ENCODE measurements at places on chromosomes 16 and 17.

GRCh38 chr16:88460496-88461330 lies 7.6 kb downstream of the ZFPM1 start:
- DNase-seq = no peak

- peak; percentile 73 for DNase-seq
Measured at GRCh38 chr17:50841949-50842354, 6.6 kb downstream of the WFIKKN2 start.

GRCh38 chr16:85138073-85138824 lies 26.0 kb upstream of the CIBAR2 start:
- no peak for DNase-seq

DNA sequence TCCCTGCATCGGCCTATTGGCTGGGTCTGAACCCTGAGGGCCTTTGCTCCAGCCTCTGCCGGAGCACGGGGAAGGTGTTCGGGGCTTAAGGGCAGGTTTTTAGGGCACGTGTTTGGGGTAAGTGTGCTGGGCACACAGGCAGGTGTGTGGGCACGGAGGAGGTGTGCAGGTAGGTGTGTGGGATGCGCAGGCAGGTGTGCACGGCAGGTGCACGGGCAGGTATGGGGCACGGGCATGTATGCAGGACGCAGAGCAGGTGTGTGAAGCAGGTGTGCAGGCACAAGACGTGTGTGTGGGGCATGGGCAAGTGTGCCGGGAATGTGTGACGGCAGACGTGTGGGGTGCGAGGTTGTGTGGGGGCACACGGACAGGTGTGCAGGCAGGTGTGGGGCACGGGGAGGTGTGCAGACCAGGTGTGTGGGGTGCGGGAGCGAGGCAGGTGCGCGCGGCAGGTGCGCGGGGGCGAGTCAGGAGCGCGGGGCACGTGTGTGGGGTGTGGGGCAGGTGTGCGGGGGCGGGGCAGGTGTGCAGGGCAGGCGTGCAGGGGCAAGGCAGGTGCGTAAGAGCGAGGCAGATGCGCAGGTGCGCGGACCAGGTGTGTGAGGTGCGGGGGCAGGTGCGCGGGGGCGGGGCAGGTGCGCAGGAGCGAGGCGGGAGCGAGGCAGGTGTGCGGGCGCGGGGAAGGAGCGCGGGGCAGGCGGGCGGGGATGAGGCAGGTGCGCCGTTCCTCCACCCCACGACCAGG lies 28.6 kb upstream of the METRNL start:
- DNase-seq = peak; percentile 35

DNA sequence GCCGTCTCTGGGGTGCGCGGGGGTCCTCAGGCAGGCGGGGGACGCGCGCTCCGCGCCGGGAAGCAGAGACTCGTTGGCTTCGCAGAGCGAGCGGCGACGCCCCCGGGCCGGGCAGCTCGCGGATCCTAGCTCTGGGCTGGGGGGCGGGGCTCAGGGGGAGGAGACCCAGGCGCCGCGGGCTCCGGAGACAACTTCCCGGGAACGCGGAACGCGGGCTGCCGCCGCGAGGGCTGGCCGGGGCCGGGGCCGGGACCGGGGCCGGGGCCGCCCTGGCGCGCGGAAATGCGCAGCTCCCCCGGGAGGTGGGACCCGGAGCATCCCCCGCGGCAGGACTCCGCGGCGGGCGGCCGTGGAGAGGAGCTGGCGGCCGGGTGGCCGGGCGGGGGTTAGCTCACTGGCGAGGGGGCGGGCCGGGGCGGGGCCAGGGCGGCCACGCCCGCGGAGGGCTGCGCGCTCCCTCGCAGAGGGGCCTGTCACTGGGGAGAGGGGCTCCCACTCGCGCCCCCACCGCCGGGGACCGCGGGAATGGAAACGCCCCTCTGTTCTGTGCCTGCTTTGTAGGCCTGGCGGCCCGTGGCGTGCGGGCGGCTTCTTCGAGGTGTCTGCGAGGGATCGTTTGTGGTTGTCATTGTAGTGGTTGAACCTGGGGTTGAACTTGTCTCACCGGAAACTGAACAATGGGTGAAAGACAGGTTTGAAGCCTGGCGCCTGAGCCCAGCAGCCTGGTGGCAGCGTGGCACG lies at the start of gene GAS7:
Gene GAS7, minus strand, starts transcription at position 98 of the 741 bp plus-strand sequence.
- peak; percentile 43 for DNase-seq

GRCh38 chr17:79399610-79400144 lies 211.2 kb downstream of the RBFOX3 start:
- DNase-seq = no peak

- no peak for DNase-seq
Measured at GRCh38 chr17:18144855-18145254, 36.3 kb downstream of the MYO15A start.

GRCh38 chr17:43701318-43701743 lies 39.6 kb upstream of the MEOX1 start:
- no peak for DNase-seq

- no peak for DNase-seq
Measured at GRCh38 chr17:49104511-49105074, 28.0 kb upstream of the B4GALNT2 start.

GRCh38 chr16:116015-116414 lies 22.5 kb downstream of the NPRL3 start:
- DNase-seq = no peak

DNA sequence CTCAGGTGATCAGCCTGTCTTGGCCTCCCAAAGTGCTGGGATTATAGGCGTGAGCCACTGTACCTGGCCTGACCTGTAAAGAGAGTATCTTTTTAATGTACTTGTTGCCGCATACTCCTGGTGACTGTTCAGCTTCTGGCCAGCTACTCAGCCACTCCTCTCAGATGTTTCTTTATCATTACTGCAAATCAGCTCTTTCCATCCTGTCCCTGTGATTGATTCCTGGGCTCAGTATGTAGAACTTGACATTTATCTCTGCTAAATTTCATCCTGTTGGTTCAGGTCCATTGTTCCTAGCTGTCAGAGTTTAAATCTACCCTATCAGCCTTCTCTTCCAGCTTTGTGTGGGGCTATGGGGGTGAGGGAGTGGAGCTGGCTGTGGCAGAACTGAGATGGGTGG lies 211.5 kb upstream of the ASIC2 start:
- DNase-seq = no peak

GRCh38 chr16:69131167-69131838 lies 1.1 kb downstream of the CHTF8 start:
- DNase-seq = no peak

DNA sequence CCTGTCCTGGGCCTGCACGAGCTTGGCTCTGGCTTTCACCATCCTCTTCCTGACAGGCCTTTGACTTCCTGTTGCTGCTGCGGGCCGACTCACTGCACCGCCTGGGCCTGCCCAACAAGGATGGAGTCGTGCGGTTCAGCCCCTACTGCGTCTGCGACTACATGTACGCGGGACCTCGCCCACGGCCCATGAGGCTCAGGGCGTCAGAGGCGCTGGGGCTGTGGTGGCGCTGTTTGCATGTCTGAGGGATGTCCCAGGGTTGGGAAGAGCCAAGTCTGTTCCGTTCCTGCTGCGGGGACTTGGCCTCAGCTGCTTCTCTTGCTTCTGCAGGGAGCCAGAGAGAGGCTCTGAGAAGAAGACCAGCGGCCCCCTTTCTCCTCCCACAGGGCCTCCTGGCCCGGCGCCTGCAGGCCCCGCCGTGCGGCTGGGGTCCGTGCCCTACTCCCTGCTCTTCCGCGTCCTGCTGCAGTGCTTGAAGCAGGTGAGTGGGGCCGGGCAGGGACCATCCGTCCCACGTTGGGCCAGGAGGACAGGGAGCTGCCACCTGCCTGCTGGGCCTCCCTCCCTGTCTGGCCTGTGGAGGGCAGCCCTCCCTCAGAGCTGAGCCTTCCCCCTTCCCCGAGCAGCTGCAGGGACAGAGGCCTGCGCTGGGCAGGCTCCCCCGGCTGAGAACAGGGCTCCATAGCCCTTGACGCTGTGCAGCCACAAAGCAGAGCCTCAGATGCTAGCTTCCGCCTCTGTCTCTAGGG lies 23.8 kb downstream of the TSC2 start:
- no peak for DNase-seq

DNA sequence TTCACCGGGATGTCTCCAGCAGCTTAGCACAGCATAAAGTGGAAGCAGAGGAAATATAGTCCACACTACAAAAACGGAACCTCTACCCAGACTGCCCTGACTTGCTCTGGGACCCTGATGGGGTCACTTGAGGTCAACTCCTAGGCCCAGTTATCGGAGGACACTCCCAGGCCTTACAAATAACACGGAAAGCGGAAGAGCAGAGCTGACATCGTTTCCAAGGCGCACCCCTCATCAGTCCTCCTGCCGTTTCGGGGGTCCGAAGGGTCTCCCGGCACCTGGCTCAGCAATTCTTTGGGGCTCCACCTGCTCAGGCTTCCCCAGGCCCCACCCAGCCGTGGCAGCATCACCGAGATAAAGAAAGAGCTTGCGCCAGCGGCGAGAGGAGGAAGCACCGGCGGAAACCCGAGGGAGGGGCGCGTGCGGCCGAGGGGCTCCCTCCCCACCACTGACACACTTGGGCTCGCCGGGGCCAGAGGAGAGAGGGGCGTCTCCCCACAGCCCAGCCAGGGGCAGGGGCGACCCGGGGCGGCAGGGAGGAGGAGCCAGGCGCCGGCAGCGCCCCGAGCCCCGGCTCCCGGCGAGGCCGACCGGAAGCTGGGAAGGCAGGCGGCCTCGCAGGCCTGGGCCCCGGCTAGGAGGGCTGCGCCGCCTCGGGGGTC lies 727 bp downstream of the CORO7 start:
- peak; percentile 59 for DNase-seq

DNA sequence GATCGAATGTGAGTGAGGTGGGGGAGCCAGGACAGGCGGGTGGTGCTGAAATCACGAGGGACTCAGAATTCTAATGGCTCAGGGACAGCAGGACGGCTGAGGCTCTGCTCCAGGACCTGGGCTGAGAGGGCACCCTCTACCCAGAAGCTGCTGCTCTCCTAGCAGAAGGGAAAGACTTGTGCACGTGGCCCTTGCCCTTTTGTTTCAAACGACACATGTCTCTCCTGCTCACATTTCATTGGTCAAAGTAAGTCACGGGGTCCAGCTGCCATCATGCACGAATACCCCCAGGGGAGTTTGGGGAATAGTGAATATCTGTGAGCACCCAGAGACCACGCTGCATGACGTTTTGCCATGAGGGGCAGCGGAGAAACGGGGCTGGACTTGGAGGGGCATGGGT lies 73.2 kb downstream of the RTN4RL1 start:
- no peak for DNase-seq

DNA sequence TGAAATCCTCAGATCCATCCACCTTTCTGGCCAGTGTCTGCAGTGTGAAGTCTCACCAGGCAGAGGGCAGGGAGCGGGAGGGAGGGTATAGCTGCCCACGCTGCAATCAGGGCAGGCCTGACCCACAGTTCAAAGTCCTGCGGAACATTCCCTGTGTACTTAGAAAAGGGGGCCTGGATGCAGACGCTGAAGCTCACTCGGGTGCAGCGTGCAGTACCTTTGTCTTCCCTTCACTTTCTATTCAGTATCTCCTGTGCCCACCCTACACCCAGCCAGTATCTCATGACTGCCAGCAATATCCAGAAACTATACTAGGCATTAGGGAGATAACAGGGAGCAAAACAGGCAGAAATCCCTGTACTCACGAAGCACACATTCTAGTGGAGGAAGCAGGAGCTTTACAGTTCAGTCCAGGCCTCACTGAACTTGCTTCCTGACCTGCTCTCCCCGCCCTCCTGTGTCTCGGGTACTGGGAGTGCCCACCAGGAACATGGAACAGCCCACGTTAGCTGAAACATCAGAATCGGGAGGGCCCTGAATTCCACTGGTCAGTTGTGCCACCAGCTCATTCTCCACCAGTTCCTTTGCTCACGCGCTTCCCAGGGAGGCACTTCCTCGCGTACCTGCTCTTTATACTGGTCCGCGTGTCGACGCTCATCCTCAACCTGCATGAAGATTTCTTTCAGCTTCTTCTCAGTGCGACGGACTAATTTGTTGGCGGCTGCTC lies 42.2 kb downstream of the NDEL1 start:
- peak; percentile 34 for DNase-seq

DNA sequence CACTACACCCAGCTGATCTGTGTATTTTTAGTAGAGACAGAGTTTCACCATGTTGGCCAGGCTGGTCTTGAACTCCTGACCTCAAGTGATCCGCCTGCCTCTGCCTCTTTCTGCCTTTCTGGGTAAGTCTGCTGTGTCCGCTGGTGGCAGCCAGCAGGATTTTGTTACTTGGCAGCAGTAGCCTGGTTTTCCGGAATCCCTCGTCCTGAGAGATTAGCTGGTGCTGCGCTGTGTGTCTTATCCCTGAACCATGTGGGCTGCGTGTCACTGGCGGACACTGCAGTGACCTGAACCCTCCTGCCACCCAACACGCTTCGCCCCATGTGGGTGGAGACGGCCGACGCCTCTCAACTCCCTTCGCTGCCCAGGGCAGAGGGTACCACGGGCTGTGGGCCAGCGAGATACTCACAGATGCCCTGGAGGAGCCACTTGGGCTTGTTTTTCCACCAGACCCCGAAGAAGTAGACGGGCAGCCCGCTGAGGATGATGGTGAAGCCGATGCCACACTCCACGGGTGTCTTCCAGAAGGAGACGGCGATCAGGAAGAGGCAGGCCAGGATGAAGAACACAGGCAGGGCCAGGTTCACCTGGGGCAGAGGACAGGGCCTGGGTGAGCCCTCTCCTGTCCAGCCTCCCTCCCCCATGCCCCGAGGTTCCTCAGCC lies 35.2 kb downstream of the SLC7A5 start:
- DNase-seq = no peak

GRCh38 chr17:32483451-32484019 lies 3.3 kb upstream of the CDK5R1 start:
- no peak for DNase-seq

- DNase-seq = no peak
Measured at GRCh38 chr16:68072038-68072695, 13.0 kb upstream of the NFATC3 start.

DNA sequence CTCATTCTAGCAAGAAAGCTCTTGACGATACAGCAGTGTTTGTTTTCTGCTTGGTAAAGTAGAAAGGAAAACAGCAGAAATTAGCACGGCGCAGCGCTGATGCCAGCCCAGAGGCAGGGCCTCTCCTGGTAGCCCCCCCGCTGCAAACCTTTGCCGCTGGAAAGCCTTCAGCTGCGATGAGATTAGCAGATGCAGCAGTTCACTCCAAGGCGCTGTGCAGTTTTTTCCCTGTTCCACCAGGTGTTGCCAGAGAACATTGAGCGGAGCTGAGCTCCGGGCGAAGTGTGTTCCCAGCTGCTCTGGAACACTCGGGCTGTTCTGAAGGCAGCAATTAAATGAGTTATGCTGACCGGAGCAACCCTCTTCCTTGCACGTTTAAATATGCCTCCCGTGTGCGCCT lies 72.5 kb downstream of the RBFOX1 start:
- no peak for DNase-seq
